ENCODE measurements at places on chromosomes 7 and 10. TPM values are rescaled to one million over a fixed set of nuclear protein-coding genes. Genes with fewer than 3 reads are reported as not detected.
A peak's percentile ranks its signal among the peaks of the same experiment; 100 is the strongest.

- DNase-seq, result no peak
- H3K27me3 ChIP-seq, result no peaks in the 10 kb centered on the region
These were observed at the start of gene BTBD16 for GRCh38 chr10:122271076-122271475. TSS of gene BTBD16 (plus strand) at chr10:122271296. CDS start at chr10:122275082, 3,786 bp downstream.

GRCh38 chr7:117808341-117808757, 64.9 kb downstream of the CTTNBP2 start:
- peaks cover 21% of the 10 kb centered on the region for H3K4me1 ChIP-seq
- H3K27ac ChIP-seq, result no peak overlapping the region
- no peak overlapping the region for H3K4me3 ChIP-seq
- no peaks in the 10 kb centered on the region for H3K36me3 ChIP-seq

GRCh38 chr7:2553831-2554581, 1.3 kb downstream of the BRAT1 start:
- peak overlapping the region; percentile 83 for H3K4me3 ChIP-seq
- no peak for DNase-seq
- no peak overlapping the region for H3K27ac ChIP-seq
- no peaks in the 10 kb centered on the region for H3K27me3 ChIP-seq
- peaks cover 30% of the 10 kb centered on the region for H3K36me3 ChIP-seq
- H3K4me1 ChIP-seq, result peaks cover 48% of the 10 kb centered on the region

DNA sequence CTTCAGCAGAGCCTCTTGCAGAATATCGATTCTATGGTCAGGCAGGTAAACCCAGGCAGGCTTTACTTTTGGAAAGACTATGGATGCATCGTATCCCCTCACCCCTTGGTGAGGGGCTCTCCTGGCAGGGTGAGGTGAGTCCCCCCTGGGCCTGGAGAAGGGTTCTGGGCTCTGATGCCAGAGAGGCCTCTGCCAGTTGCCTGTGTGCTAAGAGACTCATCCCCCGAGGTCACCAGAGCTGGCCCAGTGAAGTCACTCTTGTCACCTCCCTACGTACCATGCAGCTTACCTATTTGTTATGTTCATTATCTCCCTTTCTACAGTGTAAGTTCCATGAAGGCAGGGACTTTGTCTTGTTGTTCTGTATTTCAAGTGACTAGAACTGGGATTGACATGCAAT, 51.3 kb downstream of the TSPAN15 start:
- H3K4me3 ChIP-seq, result no peak overlapping the region
- H3K27me3 ChIP-seq, result no peaks in the 10 kb centered on the region
- no peaks in the 10 kb centered on the region for H3K36me3 ChIP-seq

DNA sequence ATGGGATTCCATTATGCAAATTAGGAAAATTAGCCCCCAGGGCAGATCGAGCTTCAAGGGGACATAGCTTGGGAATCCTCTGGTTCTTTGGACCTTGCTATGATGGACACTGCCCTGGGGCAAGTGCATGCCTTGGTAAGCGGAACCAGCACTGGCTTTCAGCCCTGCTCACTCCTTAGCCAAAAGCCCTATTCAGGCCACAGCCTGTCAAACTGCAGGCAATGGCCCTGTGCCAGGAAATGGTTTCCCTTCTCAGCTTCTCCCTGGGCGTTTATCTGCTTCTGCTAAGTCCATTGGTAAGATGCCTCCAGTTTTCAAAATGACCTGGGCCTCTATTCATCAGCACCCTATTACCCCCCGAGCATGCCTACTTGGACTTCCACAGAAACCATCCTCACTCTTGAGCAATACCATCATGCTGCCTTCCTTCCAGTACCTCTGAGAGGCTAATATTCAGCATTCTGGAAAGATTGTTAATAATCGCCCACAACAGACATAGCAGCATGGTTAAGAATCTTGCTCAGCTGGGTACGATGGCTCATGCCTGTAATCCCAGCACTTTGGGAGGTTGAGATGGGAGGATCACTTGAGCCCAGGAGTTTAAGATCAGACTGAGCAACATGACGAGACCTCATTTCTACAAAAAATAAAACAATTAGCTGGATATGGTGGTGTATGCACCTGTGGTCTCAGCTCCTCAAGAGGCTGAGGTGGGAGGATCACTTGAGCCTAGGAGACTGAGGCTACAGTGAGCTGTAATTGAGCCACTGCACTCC, 918.6 kb upstream of the AUTS2 start:
- no peak for DNase-seq
- no peaks in the 10 kb centered on the region for H3K4me1 ChIP-seq
- no peak overlapping the region for H3K4me3 ChIP-seq
- no peaks in the 10 kb centered on the region for H3K36me3 ChIP-seq

DNA sequence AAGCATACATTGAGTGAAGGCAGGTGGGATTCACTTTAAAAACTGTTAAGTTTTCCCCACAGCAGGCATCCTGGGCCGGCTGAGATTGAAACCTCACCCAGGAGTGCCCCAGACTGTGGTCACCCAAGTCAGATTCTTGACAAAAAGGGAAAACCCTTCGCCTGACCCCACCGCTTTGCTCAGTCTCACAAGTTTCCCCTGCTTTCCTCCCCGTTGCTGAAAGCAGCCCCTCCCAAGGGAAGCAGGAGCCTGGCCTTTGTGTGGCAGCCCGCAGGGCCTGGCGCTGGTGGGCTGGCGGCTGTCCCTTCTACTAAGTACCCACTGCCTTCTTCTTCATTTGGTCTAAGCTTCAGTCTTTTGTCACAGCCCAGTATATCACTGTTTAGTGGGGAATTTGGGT, 16.0 kb downstream of the RNF32 start:
- no peaks in the 10 kb centered on the region for H3K4me1 ChIP-seq
- H3K27ac ChIP-seq, result no peak overlapping the region
- H3K36me3 ChIP-seq, result no peaks in the 10 kb centered on the region

DNA sequence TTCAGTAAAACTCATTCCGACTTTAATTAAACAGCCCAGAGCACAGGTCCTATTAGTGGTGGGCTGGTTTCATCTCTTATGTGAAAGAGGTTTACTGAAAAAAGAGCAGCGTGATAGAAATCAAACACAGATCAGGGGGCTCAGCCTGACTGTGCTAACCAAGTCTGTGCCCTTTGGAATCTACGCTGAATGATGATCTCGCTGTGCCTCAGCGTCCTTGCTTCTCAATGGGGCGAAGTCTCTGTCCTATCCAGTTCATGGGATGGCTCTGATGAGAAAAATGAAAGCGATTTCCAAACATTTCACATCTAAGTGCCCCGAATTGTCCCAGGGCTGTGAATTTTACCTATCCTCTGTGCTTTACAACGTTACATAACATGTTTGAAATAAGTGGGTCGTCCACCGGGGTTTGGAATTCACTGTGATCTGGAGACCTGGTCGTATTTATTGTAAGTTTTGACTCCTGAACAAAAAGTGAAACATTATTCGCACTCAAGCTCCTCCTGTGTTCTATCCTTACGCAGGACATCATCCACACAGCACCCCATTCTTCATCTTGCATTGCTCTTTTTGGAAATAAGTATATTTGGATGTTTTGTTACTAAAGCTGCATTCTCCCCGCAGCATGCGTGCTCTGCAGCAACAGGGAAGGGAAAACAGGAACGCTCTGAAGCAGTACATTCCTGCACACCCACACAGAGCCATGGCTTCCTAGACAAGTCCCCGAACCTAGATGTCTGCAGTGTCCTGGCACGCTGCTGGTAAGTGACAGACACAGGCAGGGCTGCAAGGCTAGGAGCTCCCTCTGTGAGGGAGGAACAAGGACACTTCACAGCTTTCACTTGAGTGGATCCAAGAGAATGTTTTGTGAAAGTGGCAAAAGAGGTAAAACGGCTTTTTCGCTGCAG, 83.5 kb downstream of the SLC37A3 start:
- H3K27ac ChIP-seq, result peak overlapping the region; percentile 79
- H3K4me3 ChIP-seq, result peak overlapping the region; percentile 31
- peaks cover 39% of the 10 kb centered on the region for H3K4me1 ChIP-seq
- H3K27me3 ChIP-seq, result no peaks in the 10 kb centered on the region

DNA sequence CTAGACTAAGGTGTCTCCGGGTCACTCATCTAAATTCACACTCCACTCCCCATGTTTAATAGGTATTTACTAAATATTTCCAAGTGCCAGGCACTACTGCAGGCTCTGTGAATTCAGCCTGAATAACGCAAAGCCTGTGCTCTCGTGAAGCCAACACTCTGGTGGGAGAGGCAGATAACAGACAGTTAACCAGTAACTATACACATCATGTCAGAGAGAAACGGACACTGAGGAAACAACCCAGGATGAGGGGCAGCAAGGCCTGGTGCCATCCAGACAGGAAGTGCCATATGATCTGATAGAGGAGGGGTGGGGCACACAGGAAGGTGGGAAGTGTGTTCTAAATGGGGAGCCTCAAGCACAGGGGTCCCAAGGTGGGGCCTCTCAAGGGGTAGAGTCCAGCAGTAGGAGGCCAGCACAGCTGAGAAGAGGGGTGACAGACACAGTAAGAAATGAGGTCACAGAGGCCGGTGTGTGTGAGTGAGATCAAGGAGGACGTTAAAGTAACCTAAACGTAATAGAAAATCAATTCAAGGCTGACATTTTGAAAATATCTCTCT, 85.3 kb downstream of the LARP4B start:
- DNase-seq, result no peak
- peaks cover 20% of the 10 kb centered on the region for H3K4me1 ChIP-seq
- no peak overlapping the region for H3K27ac ChIP-seq
- peaks cover 29% of the 10 kb centered on the region for H3K36me3 ChIP-seq

- H3K27me3 ChIP-seq, result no peaks in the 10 kb centered on the region
- H3K27ac ChIP-seq, result no peak overlapping the region
- H3K4me1 ChIP-seq, result no peaks in the 10 kb centered on the region
- H3K36me3 ChIP-seq, result no peaks in the 10 kb centered on the region
These were observed 104.7 kb downstream of the GFRA1 start for GRCh38 chr10:116168329-116168728.

- no peaks in the 10 kb centered on the region for H3K36me3 ChIP-seq
- H3K4me1 ChIP-seq, result no peaks in the 10 kb centered on the region
- no peak for DNase-seq
These were observed 73.2 kb downstream of the SEM1 start for GRCh38 chr7:96636342-96636860.

DNA sequence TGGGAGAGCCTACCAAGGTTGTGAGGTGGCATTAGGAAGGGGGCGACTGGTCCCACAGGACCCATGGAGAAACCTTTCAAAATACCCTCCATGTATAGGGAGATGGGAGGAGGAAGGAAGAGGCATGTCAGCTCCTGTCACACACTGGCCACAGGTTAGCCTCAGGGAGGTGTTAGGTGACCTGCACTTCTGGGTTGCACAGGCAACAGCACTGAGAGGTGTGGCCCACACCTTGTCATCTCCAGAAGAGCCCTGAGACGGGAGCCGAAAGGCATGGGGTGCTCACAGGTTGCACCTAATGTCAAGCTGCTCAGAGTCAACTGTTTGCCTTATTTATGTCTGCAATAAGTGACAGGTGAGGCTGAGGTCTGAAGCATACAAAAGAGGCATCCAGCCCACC, 14.6 kb upstream of the USP6NL start:
- DNase-seq, result no peak
- H3K4me3 ChIP-seq, result no peak overlapping the region
- no peaks in the 10 kb centered on the region for H3K4me1 ChIP-seq

GRCh38 chr7:28570113-28570969, 158.0 kb downstream of the CREB5 start:
- no peaks in the 10 kb centered on the region for H3K36me3 ChIP-seq
- no peak for DNase-seq
- no peak overlapping the region for H3K4me3 ChIP-seq
- peaks cover 7% of the 10 kb centered on the region for H3K4me1 ChIP-seq

- H3K4me3 ChIP-seq, result no peak overlapping the region
- H3K27ac ChIP-seq, result no peak overlapping the region
- H3K27me3 ChIP-seq, result no peaks in the 10 kb centered on the region
- H3K36me3 ChIP-seq, result no peaks in the 10 kb centered on the region
- no peak for DNase-seq
These were observed 140.8 kb downstream of the ETV1 start for GRCh38 chr7:13848681-13849131.

DNA sequence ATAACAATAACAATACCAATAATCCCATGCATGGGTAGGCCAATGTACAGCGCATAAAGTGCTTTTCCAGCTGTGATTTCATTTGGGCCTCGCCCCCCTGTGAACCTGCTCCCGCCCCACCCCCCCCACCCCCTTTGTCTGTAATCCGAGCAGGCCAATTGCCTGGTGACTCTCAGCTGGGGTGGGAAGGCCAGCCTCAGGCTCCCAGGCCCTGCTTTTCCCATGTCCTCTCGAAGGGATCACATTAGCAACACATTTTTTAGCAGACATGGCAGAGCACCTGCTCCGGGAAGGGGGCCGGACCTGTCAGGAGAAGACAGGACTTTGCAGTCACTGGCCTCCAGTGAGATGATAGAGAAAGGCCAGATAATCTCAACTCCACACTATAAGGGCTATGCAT, 439.3 kb downstream of the RPS24 start:
- peaks cover 29% of the 10 kb centered on the region for H3K4me1 ChIP-seq
- H3K27ac ChIP-seq, result no peak overlapping the region
- no peaks in the 10 kb centered on the region for H3K36me3 ChIP-seq
- H3K27me3 ChIP-seq, result no peaks in the 10 kb centered on the region

DNA sequence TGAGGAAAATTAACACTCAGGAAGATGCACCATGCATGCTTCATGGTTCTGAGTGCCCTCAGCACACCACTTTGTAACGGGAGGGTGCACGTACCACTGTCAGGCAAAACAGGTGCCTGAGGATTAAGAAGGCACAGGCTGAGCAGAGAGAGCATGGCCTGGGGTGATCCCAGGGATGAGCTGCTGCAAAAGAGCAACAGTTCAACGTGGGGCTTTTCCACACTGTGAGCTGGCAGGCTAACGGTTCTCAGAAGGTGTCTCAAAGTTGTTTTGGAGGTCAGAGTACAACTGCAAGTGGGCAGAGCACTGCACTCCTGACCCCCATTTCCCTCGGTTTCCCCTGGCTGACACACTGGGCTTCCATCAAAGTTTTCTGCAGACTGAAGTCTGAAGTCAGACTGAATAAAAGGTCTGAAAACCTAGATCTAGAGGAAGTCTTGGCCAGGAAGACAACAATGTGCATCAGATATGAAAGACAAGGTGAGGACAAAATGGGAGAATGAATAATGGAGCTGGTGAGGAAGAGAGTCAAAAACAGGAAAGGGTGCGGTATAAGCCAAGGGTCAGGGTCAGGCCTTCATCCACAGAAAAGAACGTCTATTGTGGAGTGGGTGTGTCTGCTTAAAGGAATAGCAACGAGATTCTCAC, 20.5 kb downstream of the ZNF438 start:
- no peak for DNase-seq
- H3K27ac ChIP-seq, result peak overlapping the region; percentile 18
- no peaks in the 10 kb centered on the region for H3K36me3 ChIP-seq
- H3K4me1 ChIP-seq, result peaks cover 21% of the 10 kb centered on the region
- H3K27me3 ChIP-seq, result no peaks in the 10 kb centered on the region
- no peak overlapping the region for H3K4me3 ChIP-seq

Gene CDC123
- 50.0 TPM for total RNA-seq

Gene HTRA1
- 110 TPM for total RNA-seq

Gene SPDYE5
- total RNA-seq, result not detected

Gene OGDHL
- total RNA-seq, result 0.86 TPM

Gene PPP1R17
- not detected for total RNA-seq

Gene AIFM2
- 13.3 TPM for total RNA-seq

Gene OR9A2
- not detected for total RNA-seq

Gene ZNF804B
- total RNA-seq, result not detected

Gene LIPJ
- not detected for total RNA-seq

Gene ZNF365
- 1.3 TPM for total RNA-seq

Data from esophagus muscularis mucosa (tissue), 4 donors.